ENCODE measurements at places on chromosomes 12 and 14.
A peak's percentile ranks its signal among the peaks of the same experiment; 100 is the strongest.

DNA sequence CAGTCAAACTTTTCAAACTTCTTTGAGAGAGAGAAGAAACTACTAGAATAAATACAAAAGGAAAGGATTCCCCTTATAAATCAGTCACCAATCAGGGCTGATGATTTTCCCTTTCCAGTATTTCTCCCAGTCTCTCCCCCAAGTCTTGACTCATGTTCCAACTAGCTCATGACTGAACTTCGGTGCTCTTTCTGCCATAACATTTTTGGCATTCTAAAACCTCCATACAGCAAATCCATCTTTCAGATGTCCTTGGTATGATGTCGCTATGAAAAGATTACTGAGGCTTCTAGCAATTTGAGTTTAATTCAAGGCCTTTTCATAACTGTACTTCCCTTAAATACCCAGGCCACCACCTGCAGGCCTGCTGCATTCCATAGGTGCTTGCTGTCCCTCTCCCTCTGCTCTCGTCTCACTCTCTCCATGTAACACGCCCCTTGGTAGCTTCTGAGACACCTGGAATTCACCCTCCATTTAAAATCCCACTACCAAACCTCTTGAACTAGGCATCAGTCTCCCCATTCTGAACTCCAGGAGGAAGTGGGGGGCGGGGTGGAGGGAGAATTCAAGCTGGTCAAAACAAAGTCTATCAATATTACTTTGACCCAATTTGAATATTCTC, 2.4 kb downstream of the PRKD1 start:
- no peak for DNase-seq

DNA sequence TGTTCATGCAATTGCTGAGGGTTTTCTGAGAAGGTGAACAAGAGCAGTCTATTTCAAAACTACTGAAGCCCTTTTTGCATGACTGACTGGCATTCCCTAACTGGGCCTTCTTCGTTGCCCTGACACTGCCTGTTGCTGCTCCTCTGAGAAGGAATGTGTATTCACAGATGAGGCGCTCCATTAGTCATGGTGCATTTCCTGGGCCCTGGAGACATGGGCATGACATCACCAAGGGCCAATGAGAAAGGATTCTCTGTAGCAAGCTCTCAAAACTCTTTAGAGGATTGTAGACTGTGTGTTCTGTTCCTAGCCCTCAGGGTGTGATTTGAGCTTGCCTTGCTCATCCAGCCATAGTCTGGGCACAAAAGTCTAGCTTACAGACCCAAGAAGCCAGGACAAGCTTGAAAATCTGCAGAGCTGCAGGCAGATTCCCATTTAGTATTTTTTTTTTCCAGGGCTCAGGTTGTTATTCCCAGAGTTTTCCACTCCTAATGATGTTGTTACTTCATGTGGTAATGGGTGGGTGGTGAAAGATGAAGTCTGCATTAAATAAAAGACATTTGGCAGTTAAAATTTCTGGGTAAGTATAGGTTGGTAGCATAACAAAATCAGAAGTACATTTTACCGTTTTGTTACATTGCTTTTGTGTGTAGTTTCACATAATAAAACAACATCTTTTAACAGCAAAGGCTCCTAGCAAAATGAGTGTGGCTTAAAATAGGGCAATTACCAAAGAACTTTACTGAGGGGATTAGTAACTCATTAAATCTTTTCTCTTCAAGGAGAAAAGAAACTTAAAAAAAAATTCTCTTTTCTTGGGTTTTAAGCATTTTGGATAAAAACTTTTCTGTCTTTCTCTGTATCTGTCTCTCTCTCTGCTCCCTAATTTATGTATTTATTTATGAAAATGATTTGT, 318.4 kb downstream of the RAD51B start:
- no peak for DNase-seq

DNA sequence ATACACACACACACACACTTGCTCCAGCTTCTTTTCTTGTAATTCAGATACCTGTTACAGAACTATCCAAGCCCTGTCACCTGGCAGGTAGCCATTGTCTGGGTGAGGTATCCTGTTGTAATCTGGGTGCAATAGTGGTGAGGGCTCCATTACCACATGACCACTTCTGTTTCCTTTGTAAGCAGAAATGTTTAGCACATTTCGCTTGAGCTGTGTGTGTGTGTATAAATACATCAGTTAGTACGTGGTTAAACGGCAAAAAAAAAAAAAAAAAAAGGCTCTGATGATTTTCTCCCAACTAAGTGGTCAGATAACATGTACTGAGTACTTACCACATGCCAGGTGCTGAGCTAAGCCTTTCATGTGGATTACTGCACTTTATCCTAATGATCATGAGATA, 129.3 kb upstream of the SSTR1 start:
- peak; percentile 87 for DNase-seq

GRCh38 chr14:79424462-79424861, 786.8 kb downstream of the DIO2 start:
- no peak for DNase-seq

- no peak for DNase-seq
Observed at GRCh38 chr12:66627988-66628317, 50.9 kb downstream of the GRIP1 start.

DNA sequence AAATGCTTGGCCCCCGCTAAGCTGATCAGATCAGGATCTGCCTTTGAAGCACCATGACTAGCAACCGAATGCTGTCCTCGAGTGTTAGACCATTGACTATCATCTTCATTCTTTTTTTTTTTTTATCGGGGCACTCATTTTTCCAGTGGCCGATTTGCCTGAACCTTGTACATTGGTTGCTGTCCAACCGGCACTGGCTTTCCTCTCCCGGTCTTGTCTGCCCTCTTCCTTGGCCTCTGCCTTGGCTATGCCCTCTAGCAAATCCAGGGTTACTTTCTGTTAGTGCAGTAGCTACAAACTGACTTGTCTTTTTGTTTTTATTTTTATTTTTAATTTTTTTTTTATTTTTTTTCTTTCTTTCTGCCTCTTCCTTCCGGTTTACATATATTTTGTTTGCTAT, 102.3 kb downstream of the ALG10 start:
- DNase-seq: no peak

DNA sequence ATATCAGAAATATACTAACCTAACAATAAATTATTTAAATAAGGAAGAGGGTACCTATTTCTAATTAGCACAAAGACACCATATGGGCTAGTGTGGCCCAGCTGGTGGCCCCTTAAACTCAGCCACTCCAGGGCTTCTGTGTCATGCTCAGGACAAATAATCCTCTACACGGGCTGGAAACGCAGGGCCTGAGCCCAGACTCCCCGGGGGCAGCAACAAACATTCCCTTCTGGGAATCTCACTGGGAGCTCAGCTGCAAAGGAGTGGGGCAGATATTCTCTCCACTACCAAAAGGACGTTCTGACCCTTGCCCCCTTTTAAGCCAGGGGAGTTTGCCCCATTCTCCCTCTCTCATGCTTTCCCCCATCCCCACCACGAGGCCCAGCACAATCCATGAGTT, 43.7 kb upstream of the ELK3 start:
- DNase-seq: no peak

GRCh38 chr12:89225808-89226411, 126.4 kb downstream of the DUSP6 start:
- DNase-seq: no peak

GRCh38 chr12:20272801-20273200, 95.5 kb upstream of the PDE3A start:
- DNase-seq: no peak

- DNase-seq: no peak
Observed at GRCh38 chr12:124509676-124510300, 57.6 kb downstream of the NCOR2 start.

- DNase-seq: no peak
Observed at GRCh38 chr12:22994316-22994675, 369.3 kb downstream of the ETNK1 start.

DNA sequence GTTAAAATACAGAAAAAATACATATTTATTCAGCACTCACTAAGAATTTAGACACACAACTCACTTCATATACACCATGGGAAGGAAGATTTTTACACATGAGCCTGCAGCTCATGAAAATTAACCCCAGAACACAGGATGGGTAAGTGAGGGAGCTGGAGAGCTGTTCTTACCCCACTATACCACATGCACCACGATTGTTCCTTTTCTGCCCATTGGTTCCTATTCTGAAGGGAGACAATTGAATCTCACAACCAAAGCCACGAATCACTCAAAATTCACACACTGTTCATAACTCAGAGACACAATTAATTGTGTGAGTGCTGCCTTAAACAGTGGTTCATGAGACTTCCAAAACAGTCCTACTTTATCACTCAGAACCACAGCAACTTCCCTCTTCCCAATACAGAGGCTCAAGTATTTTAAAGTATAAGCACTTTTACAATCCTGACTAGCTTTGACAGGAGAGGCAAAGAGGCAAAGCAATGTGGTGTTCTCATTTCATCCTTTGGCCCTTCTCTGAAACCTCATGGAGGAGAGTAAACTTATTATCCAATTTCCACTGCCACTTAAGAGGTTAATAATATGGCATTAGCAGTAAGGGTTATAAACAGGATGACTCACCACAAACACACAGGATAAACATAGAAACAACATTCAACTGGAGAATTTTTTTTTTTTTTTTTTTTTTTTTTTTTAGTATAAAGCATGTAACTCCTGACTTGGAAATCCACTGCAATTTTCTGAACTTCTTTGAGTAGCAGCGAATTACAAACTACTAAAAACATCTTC, 59.5 kb downstream of the ITPR2 start:
- no peak for DNase-seq

- DNase-seq: no peak
Observed at GRCh38 chr12:69345742-69346141, 2.4 kb upstream of the LYZ start.

DNA sequence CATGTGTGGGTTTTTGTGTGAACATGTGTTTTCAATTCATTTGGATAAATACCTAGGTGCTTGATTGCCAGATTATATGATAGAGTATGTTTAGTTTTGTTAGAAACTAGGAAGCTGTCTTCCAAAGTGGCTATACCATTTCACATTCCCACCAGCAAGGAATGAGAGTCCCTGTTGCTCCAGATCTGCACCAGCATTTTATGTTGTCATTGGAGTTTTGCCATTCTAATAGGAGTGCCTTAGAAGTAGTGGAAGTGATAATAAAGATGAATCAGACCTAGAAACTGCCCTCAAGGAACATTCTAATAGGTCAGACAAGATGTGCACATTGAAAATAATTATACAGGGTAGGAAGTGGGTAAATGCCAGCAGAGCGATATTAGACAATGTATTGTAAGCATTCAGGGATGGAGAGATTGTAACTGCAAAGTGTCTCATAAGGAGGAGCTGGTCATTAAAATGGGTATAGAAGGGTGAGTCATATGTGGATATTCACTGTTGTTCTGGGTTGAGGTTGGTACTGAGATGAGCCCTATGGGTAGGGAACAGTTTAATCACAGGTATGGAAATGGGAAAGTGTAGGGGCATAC, 71.4 kb downstream of the MNAT1 start:
- DNase-seq: no peak

- no peak for DNase-seq
Observed at GRCh38 chr12:92459850-92460249, 242.9 kb upstream of the PLEKHG7 start.

DNA sequence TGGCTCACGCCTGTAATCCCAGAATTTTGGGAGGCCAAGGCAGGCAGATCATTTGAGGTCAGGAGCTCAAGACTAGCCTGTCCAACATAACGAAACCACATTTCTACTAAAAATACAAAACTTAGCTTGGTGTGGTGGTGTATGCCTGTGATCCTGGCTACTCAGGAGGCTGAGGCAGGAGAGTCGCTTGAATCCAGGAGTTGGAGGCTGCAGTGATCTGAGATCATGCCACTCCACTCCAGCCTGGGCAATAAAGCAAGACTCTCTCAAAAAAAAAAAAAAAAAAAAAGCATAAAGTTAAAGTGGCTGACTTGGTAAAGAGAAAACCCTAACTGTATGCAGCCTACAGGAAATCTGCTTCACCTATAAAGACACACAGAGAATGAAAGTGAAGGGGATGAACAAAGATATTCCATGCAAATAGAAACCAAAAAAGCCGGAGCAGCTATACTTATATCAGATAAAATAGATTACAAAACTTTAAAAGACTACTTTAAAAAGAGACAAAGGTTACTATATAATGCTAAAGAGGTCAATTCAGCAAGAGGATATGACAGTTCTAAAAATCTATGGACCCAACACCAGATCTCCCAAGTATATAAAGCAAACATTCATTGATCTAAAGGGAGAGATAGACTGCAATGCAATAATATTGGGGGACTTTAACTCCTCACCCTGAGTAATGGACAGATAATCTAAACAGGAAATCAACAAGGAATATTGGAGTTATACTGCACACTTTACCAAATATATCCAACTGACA, 4.1 kb downstream of the CLEC2B start:
- DNase-seq: no peak

DNA sequence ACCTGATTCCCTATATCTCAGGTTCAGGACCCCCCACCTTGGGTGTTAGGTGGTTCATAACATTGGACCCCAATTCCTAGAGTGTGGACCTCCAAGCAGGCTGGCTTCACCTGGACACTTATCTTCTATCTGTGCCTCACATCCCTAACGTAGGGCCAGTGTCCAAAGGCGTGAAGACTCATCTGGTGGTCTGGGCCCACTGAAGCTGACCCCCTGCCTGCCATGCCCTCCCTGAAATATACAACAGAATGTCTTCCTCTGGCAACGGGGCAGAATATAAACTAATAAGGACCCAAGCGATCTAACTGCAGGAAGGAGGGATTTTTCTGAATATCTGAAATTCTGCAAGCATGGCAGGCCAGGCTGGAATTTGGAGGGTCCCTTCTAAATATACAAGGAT, 5.6 kb downstream of the HOXC13 start:
- DNase-seq: no peak

DNA sequence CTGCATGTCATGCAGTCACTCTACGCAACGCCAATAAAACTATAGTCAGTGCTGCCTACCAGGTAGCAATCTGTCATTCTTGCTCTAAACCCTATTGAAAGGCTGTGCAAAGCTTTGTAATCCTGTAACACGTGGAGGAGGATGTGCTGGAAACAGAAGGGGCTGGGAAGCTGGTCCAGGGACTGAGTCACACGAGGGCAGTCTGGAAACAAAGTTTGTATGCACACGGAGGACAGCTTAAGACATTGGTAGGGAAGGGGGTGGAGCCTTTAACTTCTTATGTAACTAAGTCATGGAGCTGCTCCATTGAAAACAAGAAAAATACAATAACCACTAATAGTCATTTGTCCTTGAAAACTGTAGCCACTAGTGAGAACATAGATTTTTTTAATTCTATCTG, 128.0 kb downstream of the BCAT1 start:
- DNase-seq: no peak

- no peak for DNase-seq
Observed at GRCh38 chr14:24110060-24110459, 4.5 kb upstream of the DCAF11 start.

DNA sequence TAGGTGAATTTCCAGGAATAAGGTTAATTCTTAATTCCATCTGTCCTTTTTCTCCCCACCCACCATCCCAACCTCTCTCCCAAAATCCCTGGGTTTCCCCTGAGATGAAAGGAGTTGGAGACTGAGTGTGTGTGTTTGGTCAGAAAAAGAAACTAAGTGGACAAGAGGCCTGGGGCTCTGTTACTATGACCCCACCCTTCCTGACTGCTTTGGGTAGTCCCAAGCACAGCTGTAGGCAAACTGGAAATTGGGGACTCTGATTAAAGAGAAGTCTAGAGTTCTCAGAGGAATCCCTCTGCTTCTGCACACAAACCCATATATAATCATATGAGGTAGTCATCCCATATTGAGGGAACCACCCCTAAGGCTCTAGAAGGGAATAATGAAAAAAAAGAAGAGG, 7.0 kb upstream of the HOXC12 start:
- DNase-seq: no peak

All from central memory CD4-positive, alpha-beta T cell (primary cell).